ENCODE measurements at places on chromosomes 1 and 21.

GRCh38 chr21:36323032-36323431 is 3.0 kb downstream of the MORC3 start:
- DNase-seq, result no peak

GRCh38 chr21:28719723-28720122 is 273.0 kb downstream of the LTN1 start:
- DNase-seq, result no peak

GRCh38 chr1:210072129-210072528 is 134.1 kb downstream of the SYT14 start:
- no peak for DNase-seq

GRCh38 chr1:220873087-220873486 is 6.2 kb upstream of the HLX start:
- DNase-seq, result no peak

DNA sequence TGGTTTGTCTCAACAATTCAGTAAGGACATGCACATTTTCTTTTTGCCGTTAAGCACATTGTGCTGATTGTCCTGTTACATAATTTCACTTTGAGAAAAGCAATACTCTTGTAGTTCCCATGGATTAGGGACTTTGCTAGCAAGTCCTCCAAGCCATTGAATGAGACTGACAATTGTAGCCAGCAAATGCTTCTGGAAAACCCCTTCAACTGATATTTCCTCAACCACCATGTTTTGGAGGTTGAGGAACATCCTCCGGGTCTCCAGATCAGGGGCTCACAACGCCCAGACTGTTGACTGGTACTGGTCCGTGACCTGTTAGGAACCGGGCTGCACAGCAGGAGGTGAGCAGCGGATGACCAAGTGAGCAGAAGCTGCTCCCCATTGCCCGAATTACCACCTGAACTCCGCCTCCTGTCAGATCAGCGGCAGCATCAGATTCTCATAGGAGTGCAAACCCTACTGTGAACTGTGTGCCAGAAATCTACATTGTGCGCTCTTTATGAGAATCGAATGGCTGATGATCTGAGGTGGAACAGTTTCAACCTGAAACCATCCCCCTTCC is 24.1 kb downstream of the ACTN2 start:
- DNase-seq, result no peak

All from stimulated activated CD4-positive, alpha-beta T cell treated with anti-CD3 and anti-CD28 coated beads, TNF-alpha, amount 100 ng/mL, for 1 hour (primary cell).